Left hindlimb (tissue), 1 donor: ENCODE measurements at places on chromosomes 1 and 21.

GRCh38 chr1:242237051-242237450 is 238.2 kb upstream of the MAP1LC3C start:
- no peak for DNase-seq

DNA sequence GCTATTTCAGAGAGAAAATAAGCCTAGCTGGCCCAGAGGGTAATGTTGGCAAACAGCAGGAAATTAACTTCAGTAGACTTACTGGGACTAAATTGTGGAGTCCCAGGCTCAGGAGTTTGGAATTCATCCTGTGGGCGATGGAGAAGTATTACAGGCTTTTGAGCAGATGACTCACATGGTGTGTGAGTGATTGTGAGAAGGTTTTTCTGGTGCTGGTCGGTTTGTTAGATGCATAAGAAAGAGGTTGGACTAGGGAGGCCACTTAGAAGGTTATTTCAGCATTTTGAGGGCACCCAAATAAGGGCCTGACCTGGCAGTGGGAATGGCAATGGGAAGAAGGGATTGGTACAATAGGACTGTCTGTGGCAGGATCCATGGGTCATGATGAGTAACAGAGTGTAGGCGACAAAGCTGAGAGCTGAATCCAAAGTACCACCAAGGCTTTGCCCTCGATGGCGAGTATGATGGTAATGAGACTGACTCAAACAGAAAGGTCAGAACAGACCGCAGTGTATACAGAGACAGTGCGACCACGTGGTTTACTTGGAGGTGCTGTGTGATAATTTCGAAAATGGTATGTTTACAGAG is 69.2 kb upstream of the KIF26B start:
- no peak for DNase-seq

DNA sequence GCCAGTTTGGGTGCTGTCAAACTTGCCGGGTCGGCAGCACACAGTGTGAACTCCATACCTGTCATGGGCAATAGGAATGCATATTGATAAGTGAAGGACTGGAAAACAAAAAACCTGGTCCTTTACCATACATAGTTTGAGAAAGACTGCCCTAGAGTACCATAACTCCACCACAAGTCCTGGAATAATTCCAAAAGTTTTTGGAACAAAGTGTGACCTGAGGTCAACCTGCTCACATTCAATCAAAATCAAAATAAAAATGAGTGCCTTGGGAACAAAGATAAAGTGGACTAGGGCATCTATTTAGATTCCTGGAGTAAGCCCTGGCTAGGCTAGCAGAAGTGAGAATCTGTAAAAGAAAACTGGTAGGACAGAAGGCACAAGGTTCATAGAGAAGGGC is 7.6 kb downstream of the PEX19 start:
- no peak for DNase-seq

- no peak for DNase-seq
These were observed 472.3 kb upstream of the ADGRL4 start for GRCh38 chr1:79478728-79479373.

DNA sequence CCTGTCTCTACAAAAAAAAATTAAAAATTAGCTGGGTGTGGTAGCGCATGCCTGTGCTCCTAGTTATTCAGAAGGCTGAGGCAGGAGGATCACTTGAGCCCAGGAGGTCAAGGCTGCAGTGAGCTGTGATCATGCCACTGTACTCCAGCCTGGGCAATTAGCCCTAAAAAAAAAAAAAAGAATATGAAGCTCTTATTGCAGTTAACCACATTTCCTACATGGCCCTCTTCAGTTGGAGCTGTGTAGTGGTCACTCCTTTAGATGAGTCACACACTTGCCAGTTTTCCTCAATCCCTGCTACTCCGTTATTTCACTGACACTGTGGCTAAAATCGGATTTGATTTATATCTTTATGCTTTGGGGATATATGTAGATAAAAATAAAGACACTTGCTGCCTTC is 11.8 kb downstream of the NFYC start:
- DNase-seq = no peak

GRCh38 chr1:116834595-116834994 is 75.1 kb upstream of the PTGFRN start:
- no peak for DNase-seq

GRCh38 chr1:155607708-155608107 is 2.3 kb upstream of the MSTO1 start:
- no peak for DNase-seq

- DNase-seq = peak; percentile 65
These were observed 652 bp downstream of the ARL8A start for GRCh38 chr1:202143768-202144401.

GRCh38 chr1:10866321-10867093 is 70.1 kb upstream of the CASZ1 start:
- DNase-seq = no peak

DNA sequence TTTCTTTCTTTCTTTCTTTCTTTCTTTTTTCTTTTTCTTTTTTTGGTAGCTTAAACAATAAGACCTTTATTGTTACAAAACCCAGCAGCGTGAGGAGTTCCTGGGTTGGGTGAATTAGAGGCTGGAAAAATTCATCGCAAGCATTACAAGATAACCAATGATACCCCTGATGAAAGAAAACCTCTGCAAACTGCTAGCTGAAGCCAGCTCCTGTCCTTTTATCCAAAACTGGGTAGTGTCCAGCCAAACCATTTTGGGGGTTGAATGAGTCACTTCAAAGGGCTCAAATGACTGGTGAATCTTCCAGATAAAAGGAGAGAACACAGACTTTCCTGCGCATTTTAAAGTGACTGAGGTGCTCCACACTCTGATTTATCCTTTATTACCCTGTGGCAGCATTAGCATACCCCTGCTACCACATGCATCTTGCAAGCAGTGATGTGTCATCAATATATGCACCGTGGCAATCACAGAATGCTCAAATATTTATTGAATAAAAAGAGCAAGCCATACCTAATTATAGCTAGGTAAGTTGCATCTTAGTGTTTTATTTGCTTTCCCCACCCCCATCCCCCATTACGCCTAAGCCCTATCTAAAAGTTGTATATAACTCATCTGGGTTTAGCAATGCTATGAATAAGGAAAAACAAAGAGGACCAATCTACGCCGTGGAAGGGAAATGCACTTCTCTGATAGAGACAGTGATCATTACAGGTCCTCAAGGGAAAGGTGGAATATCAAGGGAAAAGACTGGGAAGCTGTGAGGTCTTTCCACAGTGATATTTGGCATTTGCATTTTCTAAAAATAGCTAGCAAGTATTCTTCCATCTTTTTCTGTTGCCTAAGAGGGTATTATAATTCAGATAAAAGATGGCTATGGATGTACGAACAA is 32.4 kb upstream of the CEP350 start:
- DNase-seq = no peak

- DNase-seq = no peak
These were observed 17.3 kb downstream of the METTL13 start for GRCh38 chr1:171798765-171799164.

DNA sequence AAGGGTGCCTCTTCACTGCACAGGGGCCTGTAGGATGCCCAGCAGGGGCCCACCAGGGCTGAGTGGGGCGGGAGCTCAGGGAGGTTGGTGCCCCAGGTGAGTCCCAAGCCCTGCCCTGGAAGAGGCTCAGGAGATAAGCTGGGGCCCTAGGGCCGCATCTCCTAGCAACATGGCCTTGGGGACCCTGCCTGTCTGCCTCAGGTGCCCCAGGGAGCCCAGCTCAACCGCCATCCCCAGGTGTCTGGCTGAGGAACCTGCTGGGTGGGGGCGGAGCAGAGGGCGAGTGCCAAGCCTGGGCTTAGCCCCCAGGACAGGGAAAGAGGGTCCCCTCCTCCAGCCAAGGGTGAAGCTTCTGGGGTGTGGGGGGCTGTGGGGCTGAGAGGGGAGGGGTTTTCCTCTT is 54.8 kb downstream of the FOXO6 start:
- no peak for DNase-seq

- DNase-seq = no peak
These were observed 33.1 kb downstream of the TRIM67 start for GRCh38 chr1:231194843-231195516.

DNA sequence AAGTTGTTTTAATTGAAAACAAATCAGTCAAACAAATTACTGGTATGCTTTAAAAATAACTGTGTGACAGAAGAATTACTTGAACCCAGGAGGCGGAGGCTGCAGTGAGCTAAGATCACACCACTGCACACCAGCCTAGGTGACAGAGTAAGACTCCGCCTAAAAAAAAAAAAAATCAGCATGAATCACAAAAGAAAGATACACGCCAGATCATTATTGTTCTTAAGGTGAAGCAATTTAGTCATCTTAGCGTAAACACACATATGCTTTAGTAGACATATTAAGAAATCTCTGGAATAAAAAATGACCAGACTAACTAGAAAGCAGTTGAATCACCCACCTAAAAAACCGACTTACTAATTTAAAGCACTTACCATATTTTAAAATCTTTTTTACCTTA is 20.2 kb downstream of the RERE start:
- no peak for DNase-seq

- peak; percentile 81 for DNase-seq
These were observed 6.0 kb upstream of the PITHD1 start for GRCh38 chr1:23772049-23772853.

GRCh38 chr1:26597629-26598039 is 68.1 kb downstream of the RPS6KA1 start:
- no peak for DNase-seq

DNA sequence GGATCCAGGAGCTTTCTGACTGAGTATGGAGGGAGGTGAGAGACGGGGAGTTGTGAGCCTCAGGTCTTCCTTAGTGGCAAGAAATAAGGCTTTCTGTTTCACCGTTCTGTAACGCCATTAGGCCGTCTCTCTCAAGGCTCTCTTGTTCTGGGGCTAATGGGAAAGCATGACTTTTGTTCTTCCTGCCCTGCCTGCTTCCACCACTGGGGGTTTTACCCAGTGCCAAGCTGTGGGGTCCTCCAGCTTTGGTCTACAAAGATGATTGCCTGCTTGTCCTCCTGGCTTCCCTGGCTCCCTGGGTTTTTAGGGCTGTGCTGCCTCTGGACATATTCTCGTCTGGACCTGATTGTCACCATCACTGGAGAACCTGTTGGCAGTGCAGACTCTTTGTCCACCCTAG is 74.8 kb upstream of the TINAGL1 start:
- no peak for DNase-seq

DNA sequence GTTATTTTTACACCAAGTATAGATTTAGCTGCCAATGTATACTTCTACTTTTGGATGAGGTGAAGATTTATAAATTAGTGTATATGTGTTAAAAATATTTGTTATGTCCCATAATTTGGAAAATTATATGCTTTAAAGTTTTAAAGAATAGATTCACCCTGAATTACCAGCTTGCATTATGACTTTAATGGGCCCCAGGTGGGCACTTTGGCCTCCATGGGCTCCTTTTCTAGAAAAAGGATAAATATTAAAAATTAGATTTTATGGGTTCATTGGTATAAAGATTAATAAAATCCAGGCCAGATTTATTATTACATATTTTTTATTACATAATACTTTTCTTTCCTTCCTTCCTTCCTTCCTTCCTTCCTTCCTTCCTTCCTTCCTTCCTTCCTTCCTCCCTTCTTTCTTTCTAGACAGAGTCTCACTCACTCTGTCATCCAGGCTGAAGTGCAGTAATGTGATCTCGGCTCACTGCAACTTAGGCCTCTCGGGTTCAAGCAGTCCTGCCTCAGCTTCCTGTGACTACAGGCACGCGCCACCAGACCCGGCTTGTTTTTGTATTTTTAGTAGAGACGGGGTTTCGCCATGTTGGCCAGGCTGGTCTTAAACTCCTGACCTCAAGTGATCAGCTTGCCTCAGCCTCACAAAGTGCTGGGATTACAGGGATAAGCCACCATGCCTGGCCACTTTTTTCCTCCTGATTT is 21.9 kb downstream of the KMO start:
- DNase-seq = no peak

DNA sequence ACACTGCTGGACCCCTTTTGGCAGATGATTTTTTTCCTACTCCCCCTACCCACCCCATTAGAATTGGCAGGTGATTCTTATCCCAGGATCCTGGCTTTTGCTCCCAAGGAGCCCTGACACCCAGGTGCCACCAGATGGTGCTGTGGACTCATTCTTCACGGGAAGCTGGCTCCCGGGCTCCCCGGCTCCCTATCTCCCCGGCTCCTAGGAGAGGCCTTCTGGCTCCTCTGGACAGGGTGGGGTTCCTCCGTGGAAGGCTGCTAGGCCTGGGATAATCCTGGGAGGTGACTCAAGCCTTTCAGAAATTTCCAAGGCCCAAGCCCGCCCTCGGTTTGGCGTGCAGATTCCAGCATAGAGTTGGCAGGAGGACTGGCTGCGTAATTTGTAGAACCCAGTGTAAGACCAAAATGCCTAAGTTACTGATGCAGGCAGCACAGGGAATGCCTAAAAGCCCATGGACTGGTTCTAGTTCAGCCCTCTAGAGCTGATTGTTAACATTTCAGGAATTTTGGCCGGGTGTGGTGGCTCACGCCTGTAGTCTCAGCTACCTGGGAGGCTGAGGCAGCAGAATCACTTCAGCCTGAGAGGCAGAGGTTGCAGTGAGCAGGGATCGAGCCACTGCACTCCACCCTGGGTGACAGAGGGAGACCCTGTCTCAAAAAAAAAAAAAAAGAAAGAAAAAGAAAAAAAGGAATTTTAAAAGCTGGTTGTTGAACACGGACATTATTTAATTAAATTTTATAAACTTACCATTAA is 6.8 kb upstream of the BSDC1 start:
- peak; percentile 85 for DNase-seq

DNA sequence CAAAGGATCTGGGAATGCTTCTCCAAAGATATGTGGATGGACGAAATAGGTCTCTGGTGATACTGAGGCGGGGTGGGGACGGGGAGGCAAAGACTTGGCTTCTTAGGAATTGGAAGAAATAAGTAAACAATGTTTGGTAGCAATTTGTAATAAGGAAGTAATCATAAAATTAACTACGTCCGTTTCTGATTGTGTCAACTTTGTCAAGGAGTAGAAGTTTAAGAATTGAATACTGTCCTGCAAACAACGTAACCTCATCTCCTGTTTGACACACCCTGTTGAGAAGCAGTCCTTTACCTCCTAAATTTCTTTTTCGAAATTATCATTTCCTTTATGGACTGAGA is 471 bp downstream of the POLR3C start:
- no peak for DNase-seq

GRCh38 chr1:54221867-54222484 is 22.0 kb downstream of the MRPL37 start:
- no peak for DNase-seq

DNA sequence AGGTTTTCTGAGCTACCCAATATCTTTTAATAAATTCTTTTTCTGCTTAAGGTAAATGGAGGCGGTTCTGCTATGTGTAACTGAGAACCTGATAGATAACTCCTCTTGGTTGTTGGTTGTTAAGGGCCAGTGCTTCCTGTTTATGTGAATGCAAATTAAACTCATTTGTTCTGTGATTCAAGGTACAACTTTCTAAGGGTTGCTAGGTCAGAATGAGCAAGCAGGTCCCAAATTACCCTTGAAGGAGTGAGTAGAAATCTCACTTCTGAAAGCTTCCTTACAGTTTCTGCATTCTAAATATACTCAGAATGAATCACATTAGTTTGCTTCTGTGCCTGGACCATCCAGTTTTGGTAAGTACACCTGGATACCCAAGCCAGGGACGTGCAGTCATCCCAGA is 15.5 kb upstream of the FAM78B start:
- no peak for DNase-seq
